ENCODE measurements at places on chromosomes 5 and 9. TPM values are rescaled to one million over a fixed set of nuclear protein-coding genes. Genes with fewer than 3 reads are reported as not detected.

- no peak overlapping the region for H3K27ac ChIP-seq
- DNase-seq, result peak; percentile 80
- H3K4me1 ChIP-seq, result peaks cover 7% of the 10 kb centered on the region
- no peaks in the 10 kb centered on the region for H3K36me3 ChIP-seq
These were observed 27.0 kb upstream of the PRRC2B start for GRCh38 chr9:131366761-131367401.

DNA sequence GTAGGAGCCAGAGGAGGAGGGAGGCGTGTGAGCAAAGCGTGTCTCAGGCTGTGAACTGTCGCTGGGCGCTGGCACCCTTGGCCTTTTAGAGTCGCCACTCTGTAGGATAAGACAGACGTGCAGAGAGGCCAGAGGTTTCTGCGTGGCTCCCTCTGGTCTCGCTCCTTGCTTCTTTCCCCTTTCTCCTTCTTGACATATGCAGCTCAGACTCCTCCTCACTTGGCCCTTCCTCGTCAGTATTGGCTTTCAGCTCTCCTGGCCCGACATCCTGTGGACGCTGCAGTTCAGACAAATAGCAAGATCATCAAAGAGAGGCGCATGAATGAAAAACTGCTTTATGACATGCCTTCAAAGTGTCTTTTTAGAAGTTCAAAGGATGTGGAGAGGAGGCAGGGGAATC lies 116.8 kb upstream of the SPRY4 start:
- DNase-seq, result no peak
- no peak overlapping the region for H3K27ac ChIP-seq
- no peak overlapping the region for H3K4me3 ChIP-seq

- no peaks in the 10 kb centered on the region for H3K27me3 ChIP-seq
- no peaks in the 10 kb centered on the region for H3K36me3 ChIP-seq
- H3K27ac ChIP-seq, result no peak overlapping the region
- no peaks in the 10 kb centered on the region for H3K4me1 ChIP-seq
- H3K4me3 ChIP-seq, result no peak overlapping the region
- DNase-seq, result no peak
These were observed 113.3 kb downstream of the MAPKAP1 start for GRCh38 chr9:125593581-125594222.

DNA sequence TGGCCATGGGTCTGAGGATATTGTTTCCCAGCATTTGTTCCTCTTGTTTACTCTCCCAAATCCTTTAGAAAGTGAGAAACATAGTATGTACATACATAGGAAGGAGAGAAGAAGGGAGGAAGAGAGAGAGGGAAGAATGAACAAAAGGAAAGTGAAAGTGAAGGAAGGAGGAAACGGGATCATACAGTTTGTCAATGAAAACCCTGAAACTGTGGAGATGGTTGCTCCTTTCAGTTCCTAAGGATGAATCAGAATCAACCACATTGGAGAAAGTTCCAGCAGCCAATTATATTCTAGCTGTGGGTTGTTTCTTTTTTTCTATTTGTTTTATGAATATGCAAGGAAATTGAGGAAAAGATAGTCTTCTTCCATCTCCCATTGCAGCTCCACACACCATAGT lies 396.5 kb downstream of the MLLT3 start:
- H3K4me3 ChIP-seq, result no peak overlapping the region
- H3K27ac ChIP-seq, result no peak overlapping the region
- no peak for DNase-seq
- no peaks in the 10 kb centered on the region for H3K27me3 ChIP-seq

GRCh38 chr5:131682826-131683225 lies 47.8 kb upstream of the RAPGEF6 start:
- DNase-seq, result no peak
- no peak overlapping the region for H3K4me3 ChIP-seq
- no peaks in the 10 kb centered on the region for H3K36me3 ChIP-seq
- H3K27me3 ChIP-seq, result no peaks in the 10 kb centered on the region

Gene TMC1
- total RNA-seq, result not detected

Data from astrocyte (in vitro differentiated cells and primary cell).